A549 treated with RU486 at 1 μM for 4 hours (cell line): ENCODE measurements at places on chromosomes 1 and 21. TPM values are rescaled to one million over a fixed set of nuclear protein-coding genes. Genes with fewer than 3 reads are reported as not detected.

Gene FRRS1
- total RNA-seq, result 1.5 to 2.3 TPM (median 2.0 TPM) in 5 replicates

Gene TMEM52
- total RNA-seq, result 0.30 to 1.0 TPM (median 0.88 TPM) in 5 replicates

Gene ATP5PO
- 135 to 176 TPM (median 153 TPM) in 5 replicates for total RNA-seq

Gene UBXN10
- not detected in 5 replicates for total RNA-seq

Gene SELL
- total RNA-seq, result 0.10 to 0.27 TPM (median 0.25 TPM) in 4 of 5 replicates, not detected in the other

Gene C4BPA
- 0.30 to 0.86 TPM (median 0.63 TPM) in 5 replicates for total RNA-seq

Gene IFT25
- total RNA-seq, result 20.4 to 40.7 TPM (median 28.9 TPM) in 5 replicates

Gene USP21
- total RNA-seq, result 18.0 to 24.6 TPM (median 20.0 TPM) in 5 replicates

Gene CFHR1
- total RNA-seq, result 0.16 to 0.30 TPM (median 0.23 TPM) in 4 of 5 replicates, not detected in the other

Gene ATAD3C
- not detected in 5 replicates for total RNA-seq

Gene SLC35E2B
- 9.1 to 13.6 TPM (median 12.0 TPM) in 5 replicates for total RNA-seq

Gene LRP8
- total RNA-seq, result 40.5 to 52.4 TPM (median 47.0 TPM) in 5 replicates

Gene CLCNKA
- 0.05 to 0.19 TPM in 2 of 5 replicates, not detected in the others for total RNA-seq

Gene CCDC17
- total RNA-seq, result 0.15 to 0.54 TPM (median 0.32 TPM) in 5 replicates

Gene FCRLB
- 1.5 to 2.3 TPM (median 2.0 TPM) in 5 replicates for total RNA-seq

Gene FGR
- total RNA-seq, result 0.06 to 0.09 TPM in 2 of 5 replicates, not detected in the others

Gene GRIK1
- not detected in 5 replicates for total RNA-seq

Gene TNFRSF4
- 0.22 TPM in 1 of 5 replicates, not detected in the others for total RNA-seq

Gene CLDN19
- total RNA-seq, result not detected in 5 replicates

Gene CYP2J2
- 0.06 TPM in 1 of 5 replicates, not detected in the others for total RNA-seq

Gene BSND
- not detected in 5 replicates for total RNA-seq

Gene RCAN3
- total RNA-seq, result 10.3 to 14.1 TPM (median 13.8 TPM) in 5 replicates

Gene IQGAP3
- 11.6 to 18.6 TPM (median 15.8 TPM) in 5 replicates for total RNA-seq

Gene GPR37L1
- 0.14 to 0.19 TPM (median 0.16 TPM) in 5 replicates for total RNA-seq

Gene MCOLN2
- 0.73 to 2.8 TPM (median 2.3 TPM) in 5 replicates for total RNA-seq

Gene CYP4A11
- total RNA-seq, result not detected in 5 replicates

Gene GUCA2B
- total RNA-seq, result 0.28 to 0.38 TPM in 2 of 5 replicates, not detected in the others

Gene AIM2
- total RNA-seq, result not detected in 5 replicates

Gene LCE2B
- total RNA-seq, result not detected in 5 replicates

Gene FCRL4
- not detected in 5 replicates for total RNA-seq

Gene CCT3
- 379 to 433 TPM (median 412 TPM) in 5 replicates for total RNA-seq

Gene GPR3
- 1.5 to 2.7 TPM (median 2.3 TPM) in 5 replicates for total RNA-seq

Gene SUSD4
- 0.34 to 1.00 TPM (median 0.84 TPM) in 5 replicates for total RNA-seq

Gene LCE3D
- 0.96 to 1.3 TPM (median 0.97 TPM) in 3 of 5 replicates, not detected in the others for total RNA-seq

Gene RUNX3
- total RNA-seq, result 4.8 to 8.2 TPM (median 6.8 TPM) in 5 replicates

Gene DDR2
- 0.28 to 0.49 TPM (median 0.35 TPM) in 5 replicates for total RNA-seq

Gene HMGB4
- not detected in 5 replicates for total RNA-seq

Gene KRTAP19-3
- total RNA-seq, result not detected in 5 replicates

Gene ANGPTL1
- not detected in 5 replicates for total RNA-seq

Gene IL20
- not detected in 5 replicates for total RNA-seq

Gene TNFAIP8L2
- not detected in 5 replicates for total RNA-seq

Gene FAM43B
- 3.7 to 6.6 TPM (median 5.0 TPM) in 5 replicates for total RNA-seq

Gene DMBX1
- 0.71 to 1.2 TPM (median 1.0 TPM) in 5 replicates for total RNA-seq

Gene RGS5
- 0.67 to 3.0 TPM (median 1.4 TPM) in 5 replicates for total RNA-seq

Gene ADAMTS1
- 0.15 to 0.48 TPM (median 0.22 TPM) in 5 replicates for total RNA-seq

Gene AMIGO1
- total RNA-seq, result 1.1 to 1.4 TPM (median 1.2 TPM) in 5 replicates

Gene NTMT2
- not detected in 5 replicates for total RNA-seq

Gene C1QB
- total RNA-seq, result not detected in 5 replicates
